ENCODE measurements at places on chromosomes 3 and 15.

- no peak for DNase-seq
Observed at GRCh38 chr3:184633237-184633579, 71.6 kb downstream of the EPHB3 start.

DNA sequence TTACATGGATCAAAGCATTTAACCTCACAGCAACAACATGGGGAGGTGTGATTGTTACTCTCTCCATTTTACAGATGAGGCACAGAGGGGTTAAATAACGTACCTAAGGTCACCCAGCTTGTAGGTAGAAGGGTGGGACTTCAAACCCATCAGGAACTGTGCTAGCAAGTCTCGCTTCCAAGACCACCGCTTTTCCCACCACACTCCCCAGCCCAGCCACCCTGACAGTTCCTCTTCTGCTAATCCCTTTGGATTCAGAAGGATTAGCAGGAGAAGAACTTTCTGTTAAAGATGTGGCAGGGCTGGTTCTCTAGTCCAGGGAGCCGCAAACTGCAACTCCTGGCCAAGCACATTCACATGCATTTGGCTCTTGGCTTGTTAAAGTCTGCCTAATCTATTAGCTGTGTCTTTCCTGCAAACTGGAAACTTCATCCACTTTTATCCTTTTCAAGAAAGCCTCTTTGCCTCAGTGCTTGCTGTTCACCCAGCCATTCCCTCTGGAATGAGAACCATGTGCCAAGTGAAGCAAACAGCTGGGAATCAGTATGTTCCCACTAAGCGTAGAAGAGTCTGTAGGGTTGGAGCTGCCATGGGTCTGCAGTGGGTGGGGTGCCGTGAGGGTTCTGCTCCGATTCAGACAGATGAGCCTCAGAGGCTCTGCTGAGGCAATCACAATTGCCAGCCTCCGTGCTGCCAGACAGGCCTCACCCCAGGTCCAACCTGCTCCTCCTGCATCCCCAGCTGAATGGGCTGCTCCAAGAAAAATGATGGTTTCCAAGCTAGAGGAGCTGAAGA lies 44.6 kb downstream of the POMGNT2 start:
- no peak for DNase-seq

DNA sequence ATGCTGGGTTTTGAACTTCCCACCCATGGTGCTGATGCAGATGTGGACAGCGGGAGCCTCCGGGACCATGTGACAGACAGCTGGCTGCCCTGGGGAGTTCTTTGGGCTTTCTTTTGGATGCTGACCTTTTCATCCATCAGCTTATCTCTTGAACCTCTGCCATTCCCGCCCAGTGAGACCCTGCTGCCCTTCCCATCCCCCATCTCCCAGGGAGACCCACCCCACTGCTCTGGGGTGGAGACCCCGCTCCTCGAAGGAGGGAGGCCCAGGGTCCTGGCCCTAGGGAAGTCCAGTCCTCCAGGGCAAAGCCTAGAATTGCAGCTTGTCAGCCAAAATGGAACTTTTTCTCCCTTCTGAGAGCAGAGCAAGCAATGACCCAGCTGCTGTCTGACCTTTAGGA lies 64.0 kb downstream of the ITGA11 start:
- DNase-seq: no peak

DNA sequence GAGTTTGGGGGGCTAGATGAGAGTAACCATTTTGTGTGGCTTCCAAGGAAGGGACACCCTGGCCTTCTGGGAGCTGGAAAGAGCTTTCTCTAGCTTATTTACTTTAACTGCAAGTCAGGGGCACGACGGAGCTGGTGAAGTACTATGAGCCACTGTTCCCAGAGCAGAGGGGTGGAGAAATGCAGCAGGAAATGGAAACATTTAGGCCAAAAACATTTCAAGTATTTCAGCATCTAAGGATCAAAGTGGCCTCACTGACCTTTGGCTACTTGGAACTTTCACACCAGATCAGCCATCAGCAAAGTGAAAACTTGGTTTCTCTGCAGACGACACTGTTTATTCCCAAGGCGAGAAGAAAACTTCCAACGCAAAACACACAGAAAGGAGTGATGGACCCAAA lies 7.9 kb downstream of the DGKG start:
- DNase-seq: no peak
